Ascending aorta (tissue), 2 donors: ENCODE measurements at places on chromosomes 12 and 14. TPM values are rescaled to one million over a fixed set of nuclear protein-coding genes. Genes with fewer than 3 reads are reported as not detected.

The OTUB2 gene
- total RNA-seq = 0.21 TPM

The GPX2 gene
- not detected for total RNA-seq

The TAS2R9 gene
- not detected for total RNA-seq

The CHGA gene
- 0.32 TPM for total RNA-seq

The MFAP5 gene
- total RNA-seq = 174 TPM

The GYS2 gene
- not detected for total RNA-seq

The PIP4P1 gene
- total RNA-seq = 30.7 TPM

The NRIP2 gene
- 9.7 TPM for total RNA-seq

The SPPL3 gene
- 20.4 TPM for total RNA-seq

The ENDOU gene
- not detected for total RNA-seq

The NUMB gene
- total RNA-seq = 20.1 TPM

The GRIP1 gene
- total RNA-seq = not detected

The TBC1D30 gene
- total RNA-seq = 53.0 TPM

The FOXG1 gene
- not detected for total RNA-seq

The SRP54 gene
- total RNA-seq = 87.7 TPM

The INTS13 gene
- total RNA-seq = 47.5 TPM

The RFX4 gene
- total RNA-seq = not detected
